HEK293T (cell line): ENCODE measurements at places on chromosomes 7 and 10.

- no peak for DNase-seq
These were observed 35.0 kb downstream of the RAMP3 start for GRCh38 chr7:45192621-45193041.

DNA sequence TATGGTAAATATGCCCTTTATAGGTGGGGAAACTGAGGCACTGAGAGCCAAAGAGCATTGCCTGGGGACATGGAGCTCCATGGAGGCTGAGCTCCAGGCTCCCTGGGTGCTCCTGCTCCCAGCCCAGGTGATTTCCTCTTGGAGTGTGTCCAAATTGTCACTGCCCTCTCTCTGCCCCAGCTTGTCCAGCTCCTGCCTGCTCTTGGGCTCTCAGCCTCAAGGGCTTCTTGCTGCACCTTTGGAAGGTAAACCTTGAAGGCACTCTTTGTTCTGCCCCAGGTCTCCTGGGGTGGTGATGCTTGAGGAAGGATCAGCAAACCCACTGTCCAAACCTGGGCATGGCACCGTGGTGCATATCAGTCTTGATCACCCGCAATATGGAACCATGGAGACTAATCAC, 166.1 kb downstream of the RPS24 start:
- DNase-seq: no peak

DNA sequence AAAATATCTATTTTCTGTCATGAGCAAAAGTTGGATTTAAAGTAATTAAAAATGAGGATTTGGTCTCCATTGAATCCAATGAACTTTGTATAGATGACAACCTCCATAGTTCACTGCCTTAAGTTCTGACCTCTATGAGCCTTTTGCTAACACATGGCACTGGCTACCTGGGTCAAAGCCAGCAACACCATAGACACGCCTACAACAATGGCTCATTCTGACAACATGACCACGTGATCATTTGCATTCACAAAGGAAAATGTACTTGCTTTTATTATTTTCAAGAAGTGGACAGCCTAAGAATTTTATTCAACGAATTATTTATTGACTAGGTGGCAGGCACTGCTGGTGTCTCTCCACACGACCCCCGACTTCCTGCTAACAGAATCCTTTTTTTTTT, 90.6 kb downstream of the CARD11 start:
- no peak for DNase-seq

- no peak for DNase-seq
These were observed 2.7 kb downstream of the UPP1 start for GRCh38 chr7:48091506-48092433.

DNA sequence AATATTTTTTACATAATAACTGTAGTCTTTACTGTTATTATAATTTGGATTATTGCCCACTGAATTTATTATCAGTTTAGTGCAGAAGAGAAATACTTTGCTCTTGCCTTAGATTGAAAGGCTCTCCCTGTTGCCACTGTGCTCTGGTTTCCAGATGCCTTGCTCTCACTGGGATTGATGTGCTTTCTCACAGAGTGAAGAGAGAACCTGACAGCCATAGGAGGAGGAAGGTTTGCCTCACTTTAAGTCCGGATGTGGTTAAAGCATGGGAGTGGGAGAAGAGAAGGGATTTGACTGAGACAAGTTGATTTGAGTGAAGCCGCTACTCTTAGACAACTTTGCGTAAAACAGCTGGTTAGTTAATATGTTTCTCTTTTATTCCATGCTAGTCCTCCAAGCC, 68.2 kb upstream of the RPA3 start:
- no peak for DNase-seq

DNA sequence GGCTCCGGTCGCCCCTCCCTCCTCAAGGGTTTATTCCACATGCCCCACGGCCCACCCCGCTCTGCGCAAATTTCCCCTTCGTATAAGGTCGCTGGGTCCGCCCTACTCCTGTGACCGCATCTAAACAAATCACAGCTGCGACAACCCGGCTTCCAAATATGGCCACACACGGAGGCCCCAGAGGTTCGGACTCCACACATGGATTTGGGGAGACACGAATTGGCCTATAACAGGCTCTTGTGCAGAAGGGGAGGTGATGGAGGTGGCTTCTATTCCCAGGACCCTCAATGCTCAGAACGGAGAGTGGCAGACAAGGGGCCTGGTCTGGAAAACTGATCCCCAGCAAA, 90.1 kb downstream of the FOXL3 start:
- no peak for DNase-seq

- DNase-seq: no peak
These were observed 174.8 kb downstream of the JAZF1 start for GRCh38 chr7:28005847-28006231.

- DNase-seq: no peak
These were observed 17.7 kb downstream of the MDFIC start for GRCh38 chr7:114939484-114940097.

- DNase-seq: no peak
These were observed 166.2 kb upstream of the ASAH2 start for GRCh38 chr10:50417486-50417885.

DNA sequence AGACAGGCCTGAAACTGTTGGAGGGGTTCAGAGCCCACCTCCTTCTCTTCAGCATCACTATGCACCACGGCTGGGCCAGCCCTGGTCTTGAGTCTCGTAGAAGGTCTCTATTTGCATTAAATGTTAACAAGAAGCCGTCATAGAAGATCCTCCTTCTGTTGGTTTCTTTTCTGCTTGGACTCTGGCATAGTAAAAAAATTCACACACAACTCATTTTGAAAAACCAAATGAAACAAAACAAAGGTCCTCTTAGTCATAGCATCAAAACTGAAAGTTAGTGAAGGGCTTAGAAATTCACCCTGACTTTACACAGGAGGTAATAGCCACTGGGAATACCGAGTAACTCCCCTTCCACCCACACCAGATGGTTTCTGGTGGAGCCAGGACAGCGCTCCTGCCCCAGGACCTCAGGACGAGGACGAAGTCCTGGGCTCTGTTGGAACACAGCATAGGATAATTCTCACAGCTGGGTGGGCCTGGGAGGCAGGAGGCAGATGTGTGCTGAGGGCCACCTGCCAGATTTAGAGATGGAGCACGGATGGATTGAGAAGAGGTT, 248.4 kb upstream of the KLF6 start:
- no peak for DNase-seq

- DNase-seq: no peak
These were observed 19.2 kb downstream of the YKT6 start for GRCh38 chr7:44220046-44220357.

DNA sequence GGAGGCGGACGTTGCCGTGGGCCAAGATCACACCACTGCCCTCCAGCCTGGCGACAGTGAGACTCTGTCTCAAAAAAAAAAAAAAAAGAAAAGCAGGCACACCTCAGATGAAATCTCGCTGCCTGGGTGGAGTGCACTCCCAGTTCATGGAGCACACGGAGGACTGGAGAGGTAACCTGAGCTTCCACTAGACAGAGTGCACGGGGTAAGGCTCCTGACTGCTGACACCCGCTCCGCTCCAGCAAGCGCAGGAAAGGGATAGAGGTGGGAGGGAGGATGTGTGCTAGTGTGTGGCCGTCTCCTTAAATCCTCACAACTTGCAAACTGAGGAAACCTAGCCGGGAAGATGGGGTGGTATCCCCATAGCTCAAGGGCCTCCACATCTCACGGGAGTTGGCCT, 50.8 kb downstream of the FAM53B start:
- DNase-seq: peak; percentile 39

DNA sequence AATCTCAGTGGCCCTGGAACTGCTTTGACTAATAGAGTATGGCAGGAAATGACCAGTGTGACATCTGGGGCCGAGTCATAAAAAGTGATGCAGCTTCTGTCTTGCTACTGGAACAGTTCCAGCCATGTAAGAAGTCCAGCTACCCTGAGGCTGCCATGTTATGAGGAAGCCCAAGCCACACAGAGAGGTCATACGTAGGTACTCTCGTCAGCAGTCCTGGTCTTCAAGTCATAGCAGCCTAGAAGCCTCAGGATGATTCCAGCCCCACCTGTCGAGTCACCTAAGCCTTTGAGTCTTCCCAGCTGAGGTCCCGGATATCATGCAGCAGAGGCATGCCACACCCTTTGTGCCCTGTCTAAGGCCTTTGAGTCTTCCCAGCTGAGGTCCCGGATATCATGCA, 92.1 kb downstream of the PPP1R3C start:
- no peak for DNase-seq

DNA sequence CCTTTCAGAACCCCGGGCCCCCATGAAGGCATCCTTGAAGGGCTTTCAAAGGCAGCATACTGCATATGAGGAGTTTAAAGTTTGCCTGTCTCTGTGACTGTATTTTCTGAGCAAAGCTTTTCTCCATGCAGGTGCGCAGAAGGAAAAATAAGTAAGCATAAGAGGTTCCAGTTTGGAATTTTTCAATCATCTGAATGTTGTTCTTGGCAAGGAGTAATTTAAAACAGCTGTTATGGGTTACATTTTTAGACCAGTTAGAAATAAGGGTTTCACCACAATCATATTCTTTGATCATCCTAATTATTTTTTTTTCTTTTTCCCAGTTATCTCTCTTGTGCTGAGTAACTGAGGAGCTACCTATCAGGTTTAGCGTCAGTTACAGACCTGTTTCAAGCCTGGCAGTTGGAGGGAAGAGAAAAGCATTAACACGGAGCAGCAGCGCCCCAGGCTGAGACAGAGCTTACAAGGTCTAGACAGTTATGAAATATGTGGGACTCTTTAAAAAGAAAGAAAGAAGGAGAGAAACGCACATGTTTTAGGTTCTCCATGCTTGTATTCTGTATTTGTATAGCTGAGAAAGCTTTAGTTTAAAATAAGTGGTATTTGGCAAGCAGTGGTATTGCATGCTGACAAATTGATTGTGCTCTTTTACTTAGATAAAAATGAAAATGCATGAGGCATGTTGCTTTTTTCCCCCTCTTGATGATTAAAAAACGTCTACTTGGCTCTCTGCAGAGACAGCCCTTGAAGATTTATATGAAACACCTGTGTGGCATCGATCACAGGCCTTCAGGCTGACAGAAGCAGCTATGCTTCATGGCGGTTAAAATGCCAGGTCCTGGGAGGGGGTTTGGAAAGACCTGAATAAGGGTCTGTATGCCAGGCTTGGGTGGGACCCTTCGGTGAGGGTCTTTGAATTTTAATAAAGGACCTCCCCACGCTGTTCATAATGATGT, 157.6 kb downstream of the GRK5 start:
- DNase-seq: no peak

- no peak for DNase-seq
These were observed 88.5 kb downstream of the COL13A1 start for GRCh38 chr10:69890065-69890847.

DNA sequence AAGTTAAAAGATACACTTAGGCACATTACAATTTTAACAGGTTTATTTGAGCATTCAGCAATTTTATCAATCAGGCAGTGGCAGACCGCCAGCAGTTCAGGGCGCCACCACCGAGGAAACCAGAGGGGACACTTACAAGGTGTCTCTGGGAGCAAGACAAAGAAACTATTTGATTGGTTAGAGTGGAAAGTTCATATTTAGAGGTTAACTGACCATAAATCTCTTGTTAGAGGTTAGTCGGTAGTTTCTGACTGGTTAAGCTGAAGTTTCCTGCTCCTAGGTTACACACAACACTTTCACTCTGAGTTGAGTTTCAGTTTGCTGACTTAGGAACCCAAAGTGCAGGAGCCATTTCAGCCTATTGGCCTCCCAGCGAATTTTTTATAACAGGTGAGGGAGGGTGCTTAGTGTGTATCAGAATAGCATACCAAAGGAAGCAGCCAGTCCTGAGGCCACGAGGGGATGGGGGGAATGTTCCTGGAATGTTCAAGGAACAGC, 10.8 kb upstream of the PVRIG start:
- no peak for DNase-seq
